ENCODE measurements at places on chromosomes 3 and 15.
A peak's percentile ranks its signal among the peaks of the same experiment; 100 is the strongest.

- peak; percentile 94 for DNase-seq
Observed at GRCh38 chr3:58041826-58042324, 33.7 kb downstream of the FLNB start.

GRCh38 chr15:40927495-40927872 is 1.7 kb upstream of the DLL4 start:
- DNase-seq: no peak

DNA sequence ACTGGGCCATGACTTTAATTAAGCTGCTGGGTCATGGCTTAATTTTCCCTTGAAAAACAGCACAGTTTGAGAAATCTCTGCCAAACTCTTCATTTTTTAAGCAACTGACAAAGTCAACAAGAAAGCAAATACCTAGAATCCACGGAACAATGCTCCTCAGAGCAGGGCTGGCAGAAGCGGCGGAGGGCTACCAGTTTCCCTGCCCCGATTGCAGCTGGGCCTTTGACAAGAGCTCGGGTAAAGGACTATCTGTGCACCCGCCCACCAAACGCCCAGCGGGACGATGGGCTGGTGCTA is 1.2 kb downstream of the GOLIM4 start:
- DNase-seq: no peak

DNA sequence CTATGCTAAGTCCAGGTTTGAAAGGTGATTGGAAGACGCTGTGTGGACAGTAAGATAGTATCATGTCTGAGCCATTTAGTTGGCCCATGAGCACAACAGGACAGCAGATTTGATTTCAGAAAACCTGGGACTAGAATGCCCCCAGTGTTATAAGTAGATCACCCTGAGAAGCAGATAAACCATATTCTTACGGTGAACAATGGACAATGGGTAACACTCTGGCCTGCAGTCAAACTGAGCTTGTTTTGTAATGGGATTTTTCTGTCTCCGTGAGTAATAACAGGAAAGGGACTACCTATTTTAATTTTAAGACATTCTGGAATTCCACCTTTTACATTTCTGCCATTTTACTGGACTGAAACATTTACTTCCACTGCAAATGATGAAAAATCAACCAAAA is 71.5 kb downstream of the LDHAL6B start:
- DNase-seq: no peak

GRCh38 chr3:5151586-5151985 is 29.5 kb downstream of the ARL8B start:
- no peak for DNase-seq

DNA sequence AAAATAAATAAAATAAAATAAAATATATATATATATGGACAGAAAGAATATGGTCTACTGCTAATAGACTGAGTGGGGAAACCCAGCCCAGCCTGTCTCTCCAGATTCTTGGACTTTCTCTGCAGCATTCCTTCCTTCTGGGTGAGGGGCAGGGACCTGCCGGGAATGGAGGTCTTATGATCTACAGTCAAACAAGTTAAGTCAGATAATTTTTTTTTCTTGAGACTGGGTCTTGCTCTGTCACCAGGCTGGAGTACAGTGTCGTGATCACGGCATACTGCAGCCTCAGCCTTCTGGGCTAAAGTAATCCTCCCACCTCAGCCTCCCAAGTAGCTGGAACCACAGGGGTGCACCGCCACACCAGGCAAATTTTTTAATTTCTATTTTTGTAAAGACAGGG is 33.5 kb upstream of the ZNF774 start:
- no peak for DNase-seq

DNA sequence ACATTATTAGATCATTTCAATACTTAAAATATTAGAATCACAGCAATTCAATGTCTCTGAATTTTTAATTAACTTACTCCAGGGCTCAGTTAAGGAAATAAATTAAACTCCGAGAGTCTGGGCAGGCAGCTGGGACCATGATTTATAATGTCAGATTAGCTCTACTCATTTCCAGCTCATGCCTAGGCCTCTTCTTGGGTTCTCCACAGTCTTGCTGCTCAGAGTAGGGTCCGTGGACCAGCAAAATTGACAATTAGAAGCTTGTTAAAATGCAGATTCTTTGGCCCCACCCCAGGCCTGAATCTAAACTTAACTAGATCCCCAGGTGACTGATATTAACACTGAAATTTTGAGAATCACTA is 28.2 kb downstream of the ADAMTS9 start:
- no peak for DNase-seq

DNA sequence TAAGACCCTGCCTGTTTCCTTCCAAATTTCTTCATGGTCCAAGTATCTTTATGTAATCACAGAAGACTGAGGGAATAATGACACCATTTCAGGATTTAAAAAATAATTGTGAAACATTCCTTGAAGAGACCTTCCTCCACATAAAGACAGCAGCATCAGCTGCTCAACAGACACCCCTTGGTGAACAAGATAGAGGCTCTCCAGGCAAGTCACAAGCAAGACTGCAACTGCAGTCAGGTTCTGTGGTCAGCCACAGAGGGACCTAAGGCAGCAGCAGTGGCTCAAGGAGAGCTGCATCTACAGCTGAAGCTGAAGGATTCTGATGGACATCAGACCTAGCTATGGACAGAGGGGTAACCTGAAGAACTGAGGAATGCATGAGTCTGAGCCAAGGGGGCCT is 97.2 kb upstream of the C3orf80 start:
- DNase-seq: no peak

Measured in fibroblast of skin of right biceps (primary cell).